Activated T-cell treated with anti-CD3 and anti-CD28 coated beads for 4 hours (primary cell): ENCODE measurements at places on chromosomes 5 and 9.

GRCh38 chr5:132180134-132180745 is 47.4 kb downstream of the P4HA2 start:
- no peak for DNase-seq

GRCh38 chr5:114327474-114327873 is 34.4 kb upstream of the KCNN2 start:
- DNase-seq = no peak

- DNase-seq = no peak
Observed at GRCh38 chr9:91234523-91234922, 127.2 kb downstream of the AUH start.

- no peak for DNase-seq
Observed at GRCh38 chr5:96548905-96549304, 113.3 kb upstream of the CAST start.

DNA sequence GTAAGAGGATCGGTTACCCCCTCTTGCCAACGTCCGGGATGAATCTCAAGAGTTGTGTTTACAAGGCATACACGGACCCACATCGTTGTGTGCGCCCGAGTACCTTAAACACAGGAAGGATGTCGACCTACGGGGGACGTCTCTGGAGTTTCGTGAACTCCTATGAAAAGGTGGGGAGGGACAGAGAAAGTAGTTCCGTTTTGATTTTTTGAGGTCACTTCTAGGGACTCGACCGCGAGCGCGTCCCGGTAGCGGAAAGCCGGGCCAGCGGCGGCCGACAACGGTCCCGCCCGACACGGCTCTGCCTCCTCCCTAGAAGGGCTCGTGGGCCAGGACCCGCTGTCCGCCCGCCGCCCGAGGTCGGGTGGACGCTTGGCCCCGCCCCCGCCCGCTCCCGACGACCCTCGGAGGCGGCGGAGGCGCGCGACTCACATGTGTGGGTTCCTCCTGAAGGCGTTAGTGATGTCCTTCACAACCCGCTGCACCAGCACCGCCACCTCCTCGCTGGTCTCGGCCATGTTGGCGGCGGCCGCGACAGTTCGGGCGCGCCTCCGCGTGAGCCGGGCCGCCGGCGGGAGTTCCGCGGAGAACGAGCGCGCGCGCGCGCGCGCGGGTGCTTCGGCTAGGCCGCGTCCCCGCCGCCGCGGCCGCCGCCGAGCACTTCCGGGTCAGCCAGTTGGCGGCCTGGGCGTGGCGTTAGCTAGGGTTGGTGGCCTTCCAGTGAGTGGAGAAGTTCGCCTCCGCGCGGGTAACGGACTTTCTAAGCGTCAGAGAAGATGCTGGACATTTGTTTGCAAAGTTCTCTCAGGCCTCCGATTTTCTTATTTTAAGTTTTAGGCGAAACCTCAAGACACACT is at the start of gene PTAR1:
Gene PTAR1, minus strand, starts transcription at position 591 of the 857 bp plus-strand sequence. Its CDS starts 73 bp downstream, at position 518.
- DNase-seq = peak; percentile 80

DNA sequence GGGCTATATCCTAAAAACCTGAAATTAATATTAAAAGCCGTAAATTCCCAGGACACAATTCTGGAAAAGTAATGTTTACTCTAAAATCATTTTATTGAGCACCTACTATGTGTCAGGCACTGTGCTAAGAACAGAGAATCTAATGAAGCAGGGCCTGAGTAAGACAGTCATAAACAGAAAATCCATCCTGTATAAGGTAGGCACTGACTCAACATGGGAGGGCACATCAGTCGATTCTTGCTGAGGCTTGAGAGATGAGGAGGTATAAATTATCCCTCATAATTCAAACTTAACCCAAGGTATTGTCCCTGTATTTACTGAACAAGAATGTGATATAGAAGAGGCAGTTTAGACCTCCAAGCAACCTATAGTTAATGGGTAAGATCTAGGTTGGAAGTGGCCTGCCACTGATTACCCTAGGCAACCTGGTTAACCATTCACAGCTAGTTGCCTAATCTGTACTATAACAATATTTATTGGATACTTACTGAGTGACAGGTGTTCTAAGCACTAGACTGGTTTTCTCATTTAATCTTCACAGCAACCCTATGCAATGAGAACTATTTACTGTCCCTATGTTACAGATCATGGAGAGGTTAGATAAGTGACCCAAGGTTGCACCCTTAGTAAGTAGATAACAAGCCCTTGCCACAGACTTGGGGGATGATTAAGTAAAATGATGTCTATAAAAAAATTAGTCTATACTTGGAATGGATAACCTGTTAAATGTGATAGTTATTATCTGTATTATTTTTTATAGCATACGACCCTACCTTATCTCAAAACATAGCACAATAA is 317.7 kb downstream of the PDE4D start:
- no peak for DNase-seq

DNA sequence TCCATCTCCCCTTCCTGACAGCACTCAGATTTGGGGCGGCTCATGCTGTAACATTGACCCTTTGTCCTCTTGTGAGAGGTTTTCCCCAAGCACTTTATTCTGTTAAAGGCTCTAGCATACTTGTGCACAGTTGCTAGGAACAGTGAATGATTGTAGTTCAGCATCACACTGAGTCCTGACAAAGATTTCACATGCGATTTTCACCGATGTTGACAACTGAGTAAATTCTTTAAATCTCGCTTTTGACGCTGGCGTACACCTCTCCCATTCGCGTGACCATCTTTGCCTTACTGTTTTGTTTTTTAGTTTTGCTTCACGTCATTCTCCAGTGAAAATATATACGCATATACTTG is 780 bp downstream of the CDC37L1 start:
- no peak for DNase-seq

DNA sequence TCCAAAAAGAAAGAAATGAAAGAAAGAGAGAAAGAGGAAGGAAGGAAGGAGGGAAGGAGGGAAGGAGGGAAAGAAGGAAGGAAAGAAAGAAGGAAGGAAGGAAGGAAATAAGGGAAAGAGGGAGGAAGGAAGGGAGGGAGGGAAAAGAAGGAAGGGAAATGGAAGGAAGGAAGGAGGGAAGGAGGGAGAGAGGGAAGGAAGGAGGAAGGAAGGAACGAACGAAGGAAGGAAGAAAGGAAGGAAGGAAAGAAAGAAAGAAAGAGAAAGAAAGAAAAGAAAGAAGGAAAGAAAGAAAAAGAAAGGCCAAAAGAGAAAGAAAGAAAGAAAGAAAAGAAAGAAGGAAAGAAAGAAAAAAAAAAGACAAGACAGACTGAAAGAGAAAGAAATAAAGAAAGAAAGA is 263.9 kb upstream of the ATP10B start:
- DNase-seq = no peak

- DNase-seq = no peak
Observed at GRCh38 chr5:95060098-95060497, 224.8 kb downstream of the MCTP1 start.

- no peak for DNase-seq
Observed at GRCh38 chr9:134063571-134064450, 4.0 kb downstream of the BRD3 start.

DNA sequence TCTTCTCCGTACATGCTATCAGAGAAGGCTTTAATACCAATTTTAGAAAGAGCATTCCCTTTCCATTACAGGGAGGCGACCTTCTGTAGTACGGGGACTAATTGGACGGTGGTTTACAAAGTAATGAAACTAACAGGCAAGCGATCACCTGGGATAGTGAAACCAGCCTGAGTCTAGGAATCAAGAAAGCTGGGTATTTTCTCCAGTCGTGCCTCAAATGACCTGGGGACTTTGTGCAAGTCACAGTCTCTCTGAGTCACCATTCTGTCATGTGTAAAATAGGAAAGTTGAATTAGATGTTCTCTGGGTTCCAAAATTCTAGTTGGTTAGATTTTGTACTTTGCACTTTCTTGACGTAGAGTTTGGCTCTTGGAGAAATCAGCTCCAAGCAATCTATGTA is 22.7 kb upstream of the SSBP2 start:
- no peak for DNase-seq

- no peak for DNase-seq
Observed at GRCh38 chr5:5933651-5934050, 444.7 kb downstream of the MED10 start.

DNA sequence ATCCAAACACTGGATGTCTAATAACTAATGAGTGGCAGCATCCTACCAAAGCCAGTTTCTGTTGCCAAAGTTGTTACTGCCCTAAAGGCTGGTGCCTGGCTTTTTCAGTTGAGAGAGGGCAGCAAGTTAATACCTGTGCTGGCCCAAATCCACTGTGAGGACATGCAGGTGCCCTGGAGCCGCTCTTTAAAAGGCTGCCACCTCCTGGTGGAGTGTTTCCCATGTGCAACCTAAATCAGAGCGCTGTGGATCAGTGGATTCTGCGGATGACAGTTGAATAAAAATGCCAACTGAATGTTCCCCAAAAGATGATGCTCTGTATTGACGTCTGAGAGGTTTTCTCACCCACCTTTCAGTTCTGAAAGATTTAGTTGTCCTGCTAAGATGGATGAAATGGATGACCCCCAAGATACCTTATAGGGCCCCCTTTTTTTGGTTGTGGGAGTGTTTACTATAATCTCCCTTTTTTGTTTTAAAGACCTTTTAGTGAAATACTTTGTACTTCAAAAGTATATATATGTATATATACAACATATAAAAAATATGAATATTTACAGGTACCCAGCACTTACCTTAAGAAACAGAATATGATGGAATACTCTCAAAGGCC is 146.4 kb downstream of the EGFLAM start:
- DNase-seq = no peak

- no peak for DNase-seq
Observed at GRCh38 chr5:180099733-180100611, 28.4 kb upstream of the RNF130 start.

GRCh38 chr5:51194671-51195070 is 188.6 kb upstream of the ISL1 start:
- DNase-seq = no peak

DNA sequence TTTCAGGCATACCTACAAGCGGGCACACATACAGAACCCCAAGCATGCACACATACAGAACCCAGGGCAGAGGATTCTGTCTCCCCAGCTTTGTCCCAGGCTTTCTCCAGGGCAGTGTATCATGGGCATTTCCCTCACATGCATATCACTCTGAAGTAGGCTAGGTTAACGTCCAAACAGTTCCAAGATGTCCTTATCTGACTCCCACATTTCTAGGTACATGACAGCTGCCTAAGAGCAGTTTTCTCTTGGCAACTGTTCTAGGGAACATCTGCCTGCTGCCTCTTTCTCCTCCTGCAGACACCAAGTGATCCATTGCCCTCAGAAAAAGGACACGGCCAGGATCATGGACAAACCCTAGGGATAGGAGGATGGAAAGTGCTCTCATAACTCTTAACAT is 84.9 kb upstream of the NR3C1 start:
- DNase-seq = no peak

GRCh38 chr5:150605546-150605945 is 34.9 kb upstream of the SYNPO start:
- DNase-seq = no peak

DNA sequence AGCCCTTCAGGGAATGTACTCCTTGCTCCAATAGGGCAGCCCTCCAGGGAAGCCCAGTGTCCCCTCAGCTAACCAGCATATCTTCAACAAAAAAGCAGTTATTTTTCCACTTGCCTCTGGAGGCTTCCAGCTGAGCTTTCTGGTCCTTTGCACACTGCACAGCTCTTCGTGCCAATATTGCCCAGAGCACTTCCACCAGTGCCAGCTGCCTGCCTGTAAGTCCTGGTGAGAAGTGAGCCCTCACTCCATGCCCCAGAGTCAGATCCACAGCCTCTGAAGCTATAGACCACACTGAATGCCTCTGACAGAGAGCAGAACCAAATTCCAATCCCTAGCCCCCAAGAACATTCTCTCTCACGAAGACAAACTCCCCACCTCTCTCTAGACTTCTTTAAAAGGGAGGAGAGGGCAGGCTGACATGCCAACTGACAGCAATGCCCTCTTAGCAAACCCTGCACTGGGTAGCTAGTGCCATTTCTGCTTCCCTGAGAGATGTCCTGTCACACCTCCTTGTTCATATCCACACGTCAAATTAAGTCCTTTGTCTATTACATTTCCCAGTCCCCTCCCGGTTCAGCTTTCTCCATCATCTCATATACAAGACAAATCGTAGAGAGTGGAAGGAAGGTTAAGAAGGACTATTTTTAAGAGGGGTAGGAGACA is 12.7 kb upstream of the HEXB start:
- no peak for DNase-seq

- DNase-seq = no peak
Observed at GRCh38 chr9:8766096-8766495, 966.5 kb upstream of the DMAC1 start.

- DNase-seq = no peak
Observed at GRCh38 chr9:131296906-131297500, 7.5 kb downstream of the PLPP7 start.

GRCh38 chr5:32279223-32279622 is 33.5 kb downstream of the MTMR12 start:
- no peak for DNase-seq

- no peak for DNase-seq
Observed at GRCh38 chr5:91245871-91246270, 137.2 kb downstream of the ARRDC3 start.

DNA sequence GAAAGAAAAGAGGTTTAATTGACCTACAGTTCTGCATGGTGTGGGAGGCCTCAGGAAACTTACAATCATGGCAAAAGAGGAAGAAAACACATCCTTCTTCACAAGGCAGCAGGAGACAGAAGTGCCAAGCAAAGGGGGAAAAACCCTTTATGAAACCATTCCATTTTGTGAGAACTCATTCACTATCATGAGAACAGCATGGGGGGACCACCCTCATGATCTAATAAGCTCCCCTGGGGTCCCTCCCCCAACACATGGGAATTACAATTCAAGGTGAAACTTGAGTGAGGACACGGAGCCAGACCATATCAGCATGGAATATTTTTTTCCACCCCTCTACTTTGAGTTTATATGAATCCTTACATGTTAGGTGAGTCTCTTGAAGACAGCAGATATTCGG is 173.7 kb downstream of the PHF2 start:
- no peak for DNase-seq

DNA sequence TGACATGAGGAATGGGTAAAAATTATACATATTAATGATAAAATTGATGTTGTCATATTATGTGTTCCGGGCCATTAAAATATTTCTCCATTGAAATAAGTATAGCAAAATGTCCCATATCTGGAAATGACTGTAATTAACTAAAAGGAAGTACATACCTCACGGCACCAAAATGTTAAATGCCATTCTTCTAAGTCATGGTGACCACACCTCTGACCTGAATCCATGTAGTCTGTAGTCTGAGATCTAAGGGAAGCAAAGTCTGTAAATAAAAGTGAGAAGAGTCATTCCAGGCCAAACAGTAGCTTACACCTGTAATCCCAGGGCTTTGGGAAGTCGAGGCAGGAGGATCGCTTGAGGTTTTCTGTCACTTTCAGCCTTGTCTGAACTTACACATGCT is 8.7 kb upstream of the GDA start:
- DNase-seq = no peak

DNA sequence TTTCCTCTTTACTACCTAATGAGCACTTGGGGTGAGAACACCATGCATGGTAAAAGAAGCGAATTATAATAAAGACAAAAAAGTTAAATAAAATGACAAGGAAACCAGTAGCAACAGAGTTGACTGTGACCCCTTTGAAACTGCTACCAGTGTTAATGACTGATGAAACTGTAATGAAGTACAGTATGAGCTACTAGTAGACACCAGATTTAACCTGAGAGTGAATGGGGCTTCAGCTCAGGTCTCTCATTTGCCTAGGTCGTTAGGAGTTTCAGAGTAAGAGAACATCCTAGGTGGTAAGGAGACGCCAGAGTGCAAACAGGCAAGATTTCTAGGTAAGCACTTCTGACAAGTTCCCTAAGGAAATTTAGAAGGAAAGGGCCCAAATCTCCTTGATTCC is 346.4 kb downstream of the BNC2 start:
- no peak for DNase-seq
